ENCODE measurements at places on chromosomes 2 and 18. TPM values are rescaled to one million over a fixed set of nuclear protein-coding genes. Genes with fewer than 3 reads are reported as not detected.

The TMEM247 gene
- total RNA-seq = not detected

The ZBTB7C gene
- 5.6 TPM for total RNA-seq

The MYO5B gene
- total RNA-seq = 14.7 TPM

The PRSS56 gene
- total RNA-seq = not detected

GRCh38 chr2:37020887-37021796, 54.8 kb upstream of the STRN start:
- no peak for DNase-seq

- DNase-seq = no peak
Measured at GRCh38 chr2:237039301-237040031, 46.2 kb upstream of the COPS8 start.

GRCh38 chr2:183530333-183530901, 406.2 kb downstream of the NUP35 start:
- DNase-seq = no peak

GRCh38 chr2:67516899-67517530, 119.9 kb downstream of the ETAA1 start:
- DNase-seq = peak; percentile 22

DNA sequence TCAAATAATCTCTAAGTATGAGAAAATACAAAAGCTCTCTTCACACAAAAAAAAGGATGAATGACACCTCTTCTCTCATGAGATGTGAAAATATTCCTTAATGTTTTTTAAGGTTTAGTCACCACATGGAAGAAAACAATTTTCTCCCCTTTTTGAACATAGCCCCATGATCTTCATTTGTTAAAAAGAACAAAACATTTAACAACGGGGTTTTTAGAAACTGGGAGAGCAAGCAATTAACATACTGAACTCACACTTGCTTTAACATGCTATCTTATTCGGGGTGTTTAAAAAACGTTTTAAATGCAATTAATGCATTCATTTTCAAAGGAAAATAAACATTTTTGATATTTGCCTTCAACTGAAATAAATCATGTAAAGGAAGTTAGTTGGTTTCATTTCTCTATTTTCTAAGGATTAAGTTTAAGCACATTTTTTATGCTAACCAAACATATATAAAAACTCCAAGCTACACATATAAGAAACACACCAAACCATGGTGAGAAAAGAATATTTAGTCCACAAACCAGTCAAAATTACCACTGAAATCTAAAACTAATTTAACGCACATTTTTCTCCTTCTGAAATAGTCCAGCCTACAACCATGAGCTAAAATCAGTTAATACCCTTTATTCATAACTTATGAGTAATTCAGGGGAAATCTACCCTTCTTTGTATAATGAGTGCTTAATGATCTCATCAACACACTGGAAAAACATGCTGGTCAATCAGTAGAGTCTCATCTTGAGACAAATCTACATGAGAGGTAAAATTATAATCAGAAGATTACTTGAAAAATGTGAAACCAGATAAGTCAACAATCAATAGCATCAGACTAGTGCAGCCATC, 8.2 kb downstream of the FBXO11 start:
- DNase-seq = no peak

DNA sequence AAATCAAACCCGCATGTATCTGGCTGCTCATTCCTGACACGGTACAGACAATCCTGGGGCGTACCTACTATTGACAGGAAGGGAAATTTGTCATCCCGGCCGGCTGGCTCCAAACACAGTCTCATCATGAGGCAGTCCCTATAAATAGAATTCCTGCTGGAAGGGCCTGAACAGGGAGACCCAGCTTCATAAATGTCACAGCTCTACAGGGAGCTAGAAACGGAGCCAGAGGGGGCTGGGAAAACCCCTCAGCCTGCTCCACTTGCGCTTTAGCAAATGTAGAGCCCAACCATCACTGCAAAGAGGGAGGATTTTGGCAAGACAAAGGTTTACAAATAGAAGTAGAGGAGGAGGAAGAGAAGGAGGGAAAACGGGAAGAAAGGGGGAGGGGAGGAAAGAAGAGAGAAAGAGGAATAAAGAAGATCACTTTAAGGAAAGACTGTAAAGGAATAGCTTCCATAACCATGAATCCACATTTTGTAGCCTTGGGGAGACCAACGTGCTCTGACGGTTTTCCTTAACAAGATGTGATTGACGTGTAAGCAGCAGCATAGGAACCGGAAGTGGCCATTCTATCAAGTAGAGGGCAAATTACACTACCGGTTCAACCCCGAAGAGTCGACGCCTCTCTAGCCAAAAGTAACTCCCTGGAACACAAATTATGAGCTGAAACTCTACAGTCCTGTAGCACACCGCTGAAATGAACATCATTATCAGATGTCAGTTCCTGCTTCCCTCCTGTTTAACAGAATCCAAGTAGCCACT, 56.8 kb upstream of the TTN start:
- peak; percentile 27 for DNase-seq

DNA sequence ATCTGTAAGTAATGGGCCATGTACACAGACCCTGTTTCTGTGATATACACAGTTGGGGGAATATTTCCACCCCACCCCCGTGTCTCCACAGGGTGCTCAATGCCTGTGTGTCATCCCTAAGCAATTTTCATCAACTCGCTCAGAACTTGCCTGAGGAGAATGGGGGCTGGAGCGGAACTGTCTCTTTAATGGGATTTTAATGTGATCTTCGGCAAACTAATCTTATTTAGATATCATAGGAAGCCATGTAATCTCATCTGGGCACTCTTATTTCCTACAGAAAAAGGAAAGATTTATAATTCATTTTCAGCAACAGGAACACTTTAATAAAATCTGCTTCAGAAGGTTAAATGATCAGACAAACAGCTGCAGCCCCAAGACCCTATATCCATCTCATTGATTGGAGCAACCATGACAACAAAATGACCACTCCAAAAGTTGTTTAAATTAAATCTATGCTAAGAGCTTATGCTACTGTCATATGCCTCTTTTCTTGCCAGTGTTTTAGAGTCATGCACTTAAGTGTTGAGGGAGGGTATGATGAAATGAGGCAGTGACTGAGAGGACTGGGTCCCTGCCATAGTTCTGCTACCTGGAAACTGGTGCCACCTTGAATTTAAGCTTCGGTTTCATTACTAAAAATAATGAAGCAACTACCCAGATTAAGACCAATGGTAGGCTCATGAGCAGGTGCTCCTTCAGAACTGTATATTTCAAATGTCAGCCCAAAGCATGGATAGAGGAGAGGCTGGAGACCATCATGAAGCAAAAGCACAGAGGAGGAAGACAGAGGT, 183.1 kb upstream of the DDX18 start:
- DNase-seq = no peak

- no peak for DNase-seq
Measured at GRCh38 chr2:229870903-229871656, 50.7 kb downstream of the TRIP12 start.

GRCh38 chr2:221189431-221190067, 382.6 kb downstream of the EPHA4 start:
- DNase-seq = no peak

GRCh38 chr2:105382177-105382576, 16.7 kb downstream of the FHL2 start:
- no peak for DNase-seq

- no peak for DNase-seq
Measured at GRCh38 chr2:184338771-184339170, 259.6 kb upstream of the ZNF804A start.

GRCh38 chr2:186835628-186836027, 13.3 kb downstream of the ZSWIM2 start:
- no peak for DNase-seq

- no peak for DNase-seq
Measured at GRCh38 chr2:140695155-140695554, 1435.7 kb downstream of the LRP1B start.

GRCh38 chr2:15761056-15761455, 169.4 kb downstream of the DDX1 start:
- no peak for DNase-seq

DNA sequence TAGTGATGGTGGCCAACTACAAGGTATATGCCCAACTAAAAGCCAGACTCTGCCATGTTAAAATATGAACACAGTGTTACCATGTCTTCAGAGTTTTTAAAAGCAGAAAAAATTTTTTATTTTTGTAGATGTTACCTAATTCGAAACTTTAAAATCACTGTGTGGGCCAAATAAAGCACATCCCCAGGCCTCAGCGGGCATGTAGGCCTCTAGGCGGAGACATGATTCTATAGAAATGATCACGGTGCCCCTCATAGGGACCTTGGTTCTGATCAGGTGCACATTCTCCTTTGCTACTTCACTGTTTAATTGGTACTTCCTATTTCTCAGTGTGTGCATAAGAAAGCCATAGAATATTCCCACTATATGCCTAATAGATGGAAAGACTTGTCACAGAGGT, 349.2 kb downstream of the XIRP2 start:
- DNase-seq = no peak

- DNase-seq = no peak
Measured at GRCh38 chr2:208285853-208286252, 19.8 kb downstream of the PIKFYVE start.

DNA sequence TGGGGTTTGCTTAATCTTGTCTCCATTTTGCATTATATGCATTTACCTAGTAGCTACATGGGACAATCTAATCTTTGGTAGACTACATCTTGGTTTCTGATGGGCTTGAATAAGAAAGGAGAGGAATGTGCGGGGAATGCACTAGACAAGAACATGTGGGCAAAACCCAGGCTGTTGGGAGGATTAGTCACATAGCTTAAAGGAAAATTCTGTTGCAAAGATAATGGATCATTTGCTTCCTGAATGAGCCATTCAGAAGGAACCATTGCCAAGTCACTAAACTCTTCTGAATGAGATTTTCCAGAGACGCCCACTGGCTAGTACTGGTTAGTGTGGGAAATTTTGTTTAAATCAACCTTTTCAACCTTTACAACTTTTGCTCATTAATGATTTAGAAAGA, 84.8 kb downstream of the OSBPL6 start:
- no peak for DNase-seq

DNA sequence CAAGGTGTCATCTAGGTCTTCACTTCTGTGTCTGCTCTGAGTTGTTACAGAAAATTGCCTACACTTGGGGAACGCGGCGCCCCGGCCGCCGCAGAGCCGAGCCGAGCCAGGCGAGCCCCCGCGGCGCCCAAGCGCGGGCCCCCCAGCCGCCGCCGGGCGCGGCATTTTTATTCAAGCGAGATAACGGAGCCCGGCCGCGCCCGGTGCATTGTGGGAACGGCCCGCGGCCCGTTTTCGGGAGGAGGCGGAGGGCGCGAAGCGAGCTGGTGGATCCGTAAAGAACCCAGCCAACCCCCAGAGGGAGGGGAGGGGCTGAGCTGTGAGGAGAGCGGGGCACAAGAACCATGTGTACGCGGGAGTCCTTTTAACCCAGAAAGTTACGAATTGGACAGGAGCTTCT, 191.8 kb downstream of the FTCDNL1 start:
- no peak for DNase-seq

DNA sequence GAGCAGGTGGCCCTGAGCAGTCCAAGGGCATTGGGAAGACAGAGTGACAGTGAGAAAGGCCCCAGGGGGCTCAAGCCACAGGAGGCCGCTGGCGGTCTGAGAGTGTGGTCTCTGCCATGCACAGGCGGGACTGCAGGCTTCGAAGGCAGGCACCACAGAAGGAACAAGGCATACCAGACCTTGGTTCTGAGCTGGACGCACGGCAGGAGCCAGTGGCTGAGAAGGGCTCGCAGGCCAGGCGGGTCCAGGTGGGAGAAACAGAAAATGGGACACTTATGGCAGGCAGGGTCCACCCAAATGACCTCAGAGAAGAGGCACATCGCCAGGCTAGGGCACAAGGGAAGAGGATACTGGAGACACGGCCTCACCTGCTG, 14.9 kb downstream of the HJURP start:
- no peak for DNase-seq

DNA sequence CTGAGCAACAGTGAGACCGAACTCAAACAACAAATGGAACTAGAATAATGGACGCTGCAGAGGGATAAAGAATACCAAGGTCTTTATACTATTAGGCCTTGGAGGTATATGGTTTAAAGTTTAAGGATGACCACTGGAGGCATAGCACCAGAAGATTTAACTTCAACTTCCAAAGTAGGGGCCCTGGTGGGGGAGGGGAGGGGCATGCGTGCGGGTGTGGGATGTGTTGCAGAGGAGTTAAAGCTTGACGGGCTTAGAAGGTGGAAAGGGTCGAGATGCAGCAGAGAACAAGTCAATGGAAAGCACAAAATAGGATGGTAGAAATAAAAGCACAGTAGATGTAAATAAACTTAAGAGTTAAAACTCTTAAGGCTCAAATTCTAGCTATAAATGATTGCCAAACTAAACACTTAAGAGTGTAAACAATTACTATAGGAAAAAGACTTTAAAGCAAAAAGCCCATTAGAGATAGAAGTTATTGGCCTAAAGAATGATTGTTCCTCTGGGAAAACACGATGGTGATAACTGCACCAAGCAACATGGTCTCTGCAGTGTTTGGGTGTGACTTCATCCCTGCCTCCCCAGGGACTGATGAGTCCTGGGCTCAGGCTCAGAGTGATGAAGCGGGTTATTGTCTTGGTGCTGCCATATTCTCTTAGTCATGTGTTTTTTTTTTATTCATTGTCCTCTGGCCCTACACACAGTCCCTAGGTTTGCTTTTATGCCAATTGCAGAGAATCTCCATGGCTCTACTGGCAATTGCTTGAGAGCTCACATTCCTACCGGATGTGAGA, 13.0 kb downstream of the RRM2 start:
- no peak for DNase-seq

GRCh38 chr2:25078170-25079049, 36.5 kb downstream of the EFR3B start:
- no peak for DNase-seq
